ENCODE measurements at places on chromosomes 11 and 22.

DNA sequence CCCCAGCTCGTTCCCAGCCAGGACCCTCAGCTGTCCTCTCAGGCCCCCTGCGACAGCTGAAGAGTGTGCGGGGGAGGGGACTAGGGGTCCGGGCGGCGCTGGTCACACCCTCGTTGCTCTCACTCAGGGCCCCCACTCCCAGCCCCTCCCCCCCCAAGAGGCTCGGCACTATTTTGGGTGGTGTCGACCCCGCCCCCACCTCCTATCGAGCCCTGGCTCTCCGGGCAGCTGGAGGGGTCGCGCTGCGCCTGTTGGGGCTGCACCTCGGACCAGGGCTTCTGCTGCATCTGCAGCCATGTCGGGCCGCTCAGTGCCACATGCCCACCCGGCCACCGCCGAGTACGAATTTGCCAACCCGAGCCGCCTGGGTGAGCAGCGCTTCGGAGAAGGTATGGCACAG lies at the start of gene HSPB2:
Gene HSPB2, plus strand, starts transcription at position 200 of the 400 bp plus-strand sequence. Its CDS starts 96 bp downstream, at position 296.
- no peak for DNase-seq

GRCh38 chr22:23000657-23001347 lies 69.5 kb upstream of the GNAZ start:
- no peak for DNase-seq

DNA sequence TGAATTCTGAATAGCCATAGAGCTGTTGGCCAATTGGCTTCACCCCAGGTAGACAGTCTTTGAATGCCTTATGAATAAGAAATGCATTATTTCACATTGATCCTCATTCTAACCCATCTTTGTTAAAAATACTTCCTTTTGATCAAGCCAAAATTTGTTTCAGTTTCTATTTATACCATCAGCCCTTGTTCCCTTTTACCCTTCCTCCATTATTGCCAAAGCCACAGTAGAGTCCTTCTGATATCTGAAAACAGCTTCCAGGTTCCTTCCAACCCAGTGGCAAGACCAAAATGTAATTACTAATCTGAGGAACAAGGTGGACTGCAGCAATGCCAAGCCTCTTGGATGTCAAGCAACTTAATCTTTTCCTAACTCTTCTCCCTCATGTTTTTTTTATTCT lies 458.8 kb downstream of the BUD13 start:
- DNase-seq, result no peak

GRCh38 chr22:19782533-19782932 lies 22.0 kb downstream of the TBX1 start:
- DNase-seq, result no peak

GRCh38 chr11:13446444-13446843 lies 16.6 kb downstream of the BTBD10 start:
- peak; percentile 74 for DNase-seq

- peak; percentile 56 for DNase-seq
Observed at GRCh38 chr22:19325296-19325948, 33.9 kb upstream of the CLTCL1 start.

- no peak for DNase-seq
Observed at GRCh38 chr11:27688076-27688475, 12.2 kb downstream of the BDNF start.

DNA sequence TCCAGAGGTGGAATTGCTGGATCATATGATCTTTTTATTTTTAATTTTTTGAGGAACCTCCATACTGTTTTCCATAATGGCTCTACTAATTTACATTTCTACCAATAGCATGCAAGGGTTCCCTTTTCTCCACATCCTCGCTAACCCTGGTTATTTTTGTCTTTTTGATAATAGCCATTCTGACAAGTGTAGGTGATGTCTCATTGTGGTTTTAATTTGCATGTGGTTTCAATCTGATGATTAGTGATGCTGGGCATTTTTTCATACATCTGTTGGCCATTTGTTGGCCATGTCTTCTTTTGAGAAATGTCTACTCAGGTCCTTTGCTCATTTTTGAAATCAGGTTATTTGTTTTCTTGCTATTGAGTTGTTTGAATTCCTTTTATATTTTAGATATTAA lies 15.4 kb upstream of the OR4D5 start:
- no peak for DNase-seq

GRCh38 chr22:39765046-39765445 lies 128.5 kb downstream of the ENTHD1 start:
- DNase-seq, result no peak

- DNase-seq, result no peak
Observed at GRCh38 chr11:4979036-4979435, 15.6 kb upstream of the OR51L1 start.

DNA sequence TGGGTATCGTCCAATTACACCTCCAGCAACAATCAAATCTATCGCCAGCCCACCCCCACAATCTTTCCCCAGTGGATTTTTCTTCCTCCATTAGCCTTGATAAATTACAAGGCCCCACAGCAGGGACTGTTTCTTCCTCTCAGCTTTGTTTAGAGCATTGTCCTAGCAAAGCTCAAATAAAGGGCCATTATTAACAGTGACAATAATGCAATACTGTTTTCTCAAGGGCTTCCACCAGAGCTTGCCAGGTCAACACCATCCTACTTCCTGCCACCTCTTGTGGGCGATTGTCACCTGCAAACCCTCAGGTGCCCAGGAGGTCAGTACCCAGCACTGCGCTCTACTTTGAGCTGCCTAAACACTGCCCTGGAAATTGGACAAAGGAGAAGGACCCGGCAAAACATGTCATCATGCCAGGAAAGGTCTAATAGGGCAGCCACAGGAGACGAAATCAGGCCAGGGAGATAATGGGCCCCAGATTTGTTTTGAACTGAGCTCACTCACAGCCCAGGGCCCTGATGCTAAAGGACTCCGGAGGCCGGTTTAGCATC lies 95.2 kb downstream of the ABTB2 start:
- no peak for DNase-seq

DNA sequence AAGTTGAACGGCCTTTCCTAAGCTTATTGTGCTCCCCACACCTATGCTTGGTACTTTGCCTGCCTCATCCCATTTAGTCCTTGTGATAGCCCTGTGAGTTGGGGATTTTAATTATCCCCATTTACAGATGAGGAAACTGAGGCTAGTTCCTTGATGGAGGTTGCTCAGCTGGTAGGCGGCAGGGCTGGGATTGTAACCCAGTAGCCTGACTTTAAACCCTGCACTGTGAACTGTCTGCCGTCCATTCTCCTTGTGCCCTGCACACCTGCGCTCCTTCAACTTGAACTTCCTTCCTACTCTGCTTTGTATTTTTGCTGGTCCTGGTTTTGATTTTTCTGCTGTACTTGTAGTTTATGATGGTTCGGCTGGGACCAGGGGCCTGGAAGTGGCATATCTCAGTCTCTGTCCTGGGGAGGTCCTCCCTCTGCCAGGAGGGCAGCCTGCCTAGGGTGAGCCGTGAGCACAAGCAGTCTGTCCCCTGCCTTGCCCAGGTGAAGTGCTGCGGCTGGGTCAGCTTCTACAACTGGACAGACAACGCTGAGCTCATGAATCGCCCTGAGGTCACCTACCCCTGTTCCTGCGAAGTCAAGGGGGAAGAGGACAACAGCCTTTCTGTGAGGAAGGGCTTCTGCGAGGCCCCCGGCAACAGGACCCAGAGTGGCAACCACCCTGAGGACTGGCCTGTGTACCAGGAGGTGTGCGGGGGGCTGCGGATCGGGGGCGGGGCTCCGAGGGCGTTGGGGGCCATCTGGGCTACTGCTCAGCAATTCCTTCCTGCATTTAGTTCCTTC lies 52.4 kb downstream of the CD82 start:
- no peak for DNase-seq

DNA sequence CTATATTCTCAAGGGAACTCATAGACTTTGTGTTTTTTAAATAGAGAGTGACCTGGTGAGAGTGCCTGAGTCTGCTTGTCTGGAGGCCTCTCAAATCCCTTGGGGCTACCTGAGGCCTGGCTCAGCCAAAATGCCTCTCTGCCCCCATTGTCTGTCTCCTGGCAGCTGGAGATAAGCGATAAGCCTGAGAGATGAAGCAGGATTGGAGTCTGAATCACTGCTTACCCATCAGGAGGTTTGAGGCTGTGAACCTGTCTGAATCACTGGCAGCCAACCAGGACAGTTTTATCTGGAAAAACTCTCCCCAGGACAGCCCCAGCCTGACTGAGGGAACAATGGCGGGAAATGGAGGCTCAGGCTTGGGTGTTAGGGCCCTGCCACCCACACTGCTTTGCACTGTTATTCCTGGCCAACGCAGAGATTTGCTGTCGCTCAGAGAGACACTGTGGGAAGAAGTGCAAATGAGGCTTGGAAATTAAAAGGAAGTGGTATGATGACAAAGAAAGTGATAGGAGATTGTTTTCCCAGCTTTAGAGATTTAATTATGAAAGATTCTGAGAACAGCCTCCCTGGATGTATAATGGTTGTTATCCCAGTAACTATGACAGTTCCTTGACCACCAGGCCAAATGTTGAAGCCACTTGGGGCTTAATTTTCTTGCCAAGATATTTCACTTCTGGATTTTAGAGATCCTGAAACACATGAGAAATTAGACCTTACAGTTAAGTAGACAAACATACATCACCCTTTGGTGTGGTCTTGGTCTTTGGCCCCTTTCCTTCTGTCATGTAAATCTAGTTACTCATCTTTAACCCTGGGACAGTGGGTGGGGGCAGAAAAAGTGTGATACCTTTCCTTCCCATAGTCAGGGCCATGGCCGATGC lies 102.1 kb downstream of the RASSF10 start:
- DNase-seq, result peak; percentile 77

Data from ELR (cell line).